ENCODE measurements at places on chromosomes 3 and 15.

GRCh38 chr15:66040211-66040892 is 171.1 kb downstream of the RAB11A start:
- no peak for DNase-seq

DNA sequence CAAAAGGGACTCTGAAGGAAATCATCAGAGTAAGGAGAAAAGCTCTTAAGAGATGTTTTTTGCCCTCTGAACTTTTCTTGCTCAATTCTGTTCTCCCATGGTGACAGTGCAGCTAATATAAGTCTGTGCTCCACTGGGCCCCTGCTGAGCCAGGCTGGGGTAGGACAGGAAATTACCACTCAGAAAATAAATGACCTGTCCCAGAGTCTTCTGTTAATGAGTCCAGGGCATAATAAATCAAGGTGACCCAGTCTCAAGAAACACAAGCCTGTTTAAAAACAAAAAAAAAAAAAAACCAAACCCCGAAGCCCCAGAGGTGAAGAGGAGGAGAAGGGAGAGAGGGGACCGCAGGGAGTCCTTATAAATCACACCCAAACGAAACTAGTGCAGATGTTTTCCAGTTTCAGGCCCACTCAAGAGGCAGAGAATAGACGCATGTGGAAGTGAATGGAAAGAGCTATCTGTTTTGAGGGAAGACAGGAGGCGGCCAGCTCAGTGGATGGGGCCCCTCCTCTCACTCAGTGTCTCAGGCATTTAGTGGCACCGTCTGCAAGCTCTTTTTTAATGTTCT is 59.8 kb upstream of the BOC start:
- DNase-seq = no peak

- no peak for DNase-seq
Observed at GRCh38 chr3:52401021-52401420, 43.9 kb downstream of the SEMA3G start.

DNA sequence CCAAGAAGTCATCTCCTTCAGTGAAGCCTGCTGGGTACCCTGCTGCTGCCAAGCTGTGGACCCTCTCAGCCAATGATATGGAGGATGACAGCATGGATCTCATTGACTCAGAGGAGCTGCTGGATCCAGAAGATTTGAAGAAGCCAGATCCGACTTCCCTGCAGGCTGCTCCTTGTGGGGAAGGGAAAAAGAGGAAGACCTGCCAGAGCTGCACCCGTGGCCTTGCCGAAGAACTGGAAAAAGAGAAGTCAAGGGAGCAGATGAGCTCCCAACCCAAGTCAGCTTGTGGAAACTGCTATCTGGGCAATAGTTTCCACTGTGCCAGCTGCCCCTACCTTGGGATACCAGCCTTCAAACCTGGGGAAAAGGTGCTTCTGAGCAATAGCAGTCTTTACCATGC is 13.7 kb upstream of the ANP32A start:
- DNase-seq = no peak

GRCh38 chr3:98048586-98048985 is 13.5 kb upstream of the GABRR3 start:
- DNase-seq = no peak

DNA sequence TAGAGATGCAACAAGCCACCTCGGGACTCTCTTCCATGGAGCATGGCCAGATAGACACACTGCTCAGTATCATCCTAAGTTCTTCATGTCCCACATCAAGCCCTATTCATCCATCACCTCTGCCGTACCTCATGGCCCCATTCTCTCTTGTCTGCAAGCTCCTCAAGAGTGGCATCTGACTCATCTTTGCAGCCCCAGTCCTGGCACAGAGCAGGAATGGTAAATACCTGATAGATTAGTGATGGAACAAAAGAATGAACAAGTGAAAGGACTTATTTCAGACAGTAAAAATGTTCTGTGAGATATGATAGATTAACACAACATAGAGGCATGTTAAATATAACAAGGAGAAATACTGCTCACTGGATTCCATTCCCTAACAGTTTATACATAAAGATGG is 176.4 kb downstream of the ISL2 start:
- no peak for DNase-seq

- DNase-seq = no peak
Observed at GRCh38 chr3:176757429-176757828, 439.9 kb downstream of the TBL1XR1 start.

DNA sequence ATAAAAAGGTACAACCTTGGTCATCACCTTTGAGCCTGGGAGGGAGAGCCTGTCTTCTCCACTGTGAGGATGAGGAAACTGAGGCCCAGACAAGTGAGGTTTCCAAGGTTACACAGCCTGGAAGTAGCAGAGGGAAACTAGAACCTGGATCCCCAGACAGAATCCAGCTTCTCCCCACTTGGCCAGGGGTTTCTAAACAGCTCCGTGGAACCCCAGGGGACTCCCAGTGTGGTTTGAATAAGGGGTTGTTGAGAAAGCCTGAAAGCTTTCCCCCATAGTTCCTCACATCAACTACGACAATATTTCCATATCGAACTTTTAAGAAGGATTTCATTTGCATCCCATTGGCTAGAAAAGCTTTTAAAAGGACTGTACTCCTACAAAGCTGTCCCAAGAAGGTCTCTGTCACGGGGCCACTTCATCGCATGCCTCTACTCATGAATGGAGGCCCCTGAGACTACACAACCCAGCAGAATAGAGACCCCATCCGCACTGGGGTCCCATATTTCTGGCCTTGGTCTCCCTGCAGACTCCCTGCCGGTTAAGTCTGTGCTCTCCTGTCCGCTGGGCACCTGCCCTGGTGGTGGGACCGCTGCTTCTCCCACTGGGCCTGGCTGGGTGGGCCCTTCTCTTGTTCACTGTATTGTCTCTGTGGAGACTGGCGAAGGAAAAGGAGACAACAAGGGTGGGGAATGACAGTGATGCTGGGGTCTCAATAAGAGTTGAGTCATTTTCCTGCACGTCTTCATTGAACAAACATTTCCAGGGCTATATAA is 178.5 kb downstream of the SMAD6 start:
- no peak for DNase-seq

- DNase-seq = no peak
Observed at GRCh38 chr15:101444807-101445508, 44.5 kb downstream of the PCSK6 start.

DNA sequence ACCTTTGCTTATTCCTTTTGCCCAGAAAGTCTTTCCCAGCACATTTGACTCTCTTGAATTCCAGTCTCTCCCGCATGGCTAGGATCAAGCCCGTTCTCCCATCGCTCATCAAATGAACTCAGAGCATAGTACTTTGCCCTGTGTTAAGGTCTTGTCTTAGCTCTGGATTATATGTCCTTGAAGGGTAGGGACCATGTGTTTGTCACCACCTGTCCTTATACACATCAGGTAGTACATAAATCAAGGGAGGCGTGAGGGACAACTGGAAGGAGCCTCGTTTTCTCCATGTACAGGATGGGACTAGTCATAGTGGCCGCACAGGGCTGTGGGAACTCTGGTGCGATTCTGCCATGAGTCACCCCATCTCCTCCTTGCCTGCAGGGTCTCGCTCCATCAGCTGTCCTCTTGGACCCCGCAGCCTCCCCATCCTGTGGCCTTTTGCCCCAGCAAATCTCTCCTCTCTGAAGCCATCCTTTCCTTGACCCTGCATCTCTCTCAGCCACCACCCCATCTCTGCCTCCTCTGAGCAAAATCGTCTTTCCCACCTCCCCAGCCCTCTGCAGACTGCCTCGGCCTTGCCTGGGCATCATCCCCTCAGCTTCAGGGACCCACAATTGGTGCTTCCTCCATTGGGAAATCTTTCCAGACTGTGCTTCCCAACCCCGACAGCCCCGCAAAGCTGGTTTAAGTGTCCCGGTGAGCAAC is 33.4 kb upstream of the RAB6B start:
- no peak for DNase-seq

DNA sequence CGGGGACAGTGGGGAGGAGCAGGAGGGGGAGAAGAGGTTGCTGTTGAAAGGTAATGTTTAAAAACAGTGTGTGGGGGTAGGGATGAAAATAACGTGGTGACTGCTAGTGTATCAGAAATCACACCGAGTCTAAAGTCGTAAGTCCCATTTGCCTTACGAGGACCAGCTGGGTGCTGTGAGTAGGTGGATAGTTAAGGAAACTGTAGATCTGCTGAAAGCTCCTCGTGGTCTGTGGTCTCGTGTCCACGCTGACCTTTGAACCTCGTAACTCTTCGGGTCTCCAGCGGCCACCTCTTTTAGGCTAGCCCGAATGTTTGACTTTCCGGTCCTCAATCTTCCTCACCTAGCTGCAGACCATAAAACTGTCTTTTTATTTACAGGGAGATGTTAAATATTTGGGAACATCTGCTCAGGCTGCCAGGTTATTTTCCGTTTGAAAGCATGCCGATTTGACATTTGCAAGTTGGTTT is 29.3 kb upstream of the ST3GAL6 start:
- no peak for DNase-seq

DNA sequence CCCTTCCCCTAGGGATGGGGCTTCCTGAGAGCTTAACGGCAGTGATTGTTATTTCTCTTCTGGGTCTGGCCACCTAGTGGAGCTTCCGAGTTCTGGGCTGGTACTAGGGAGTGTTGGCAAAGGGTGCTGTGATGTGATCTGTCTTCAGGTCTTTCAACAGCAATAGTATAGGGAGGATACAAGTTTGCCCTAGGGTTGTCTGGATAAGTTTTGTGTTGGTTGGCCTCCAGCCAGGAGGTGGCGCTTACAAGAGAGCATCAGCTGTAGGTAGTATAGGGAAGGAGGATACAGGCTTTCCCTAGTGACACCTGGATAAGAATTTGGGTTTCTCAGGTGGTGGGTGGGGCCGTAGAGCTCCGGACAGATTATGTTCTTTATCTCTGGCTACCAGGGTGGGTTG is 19.2 kb upstream of the CPOX start:
- DNase-seq = no peak

DNA sequence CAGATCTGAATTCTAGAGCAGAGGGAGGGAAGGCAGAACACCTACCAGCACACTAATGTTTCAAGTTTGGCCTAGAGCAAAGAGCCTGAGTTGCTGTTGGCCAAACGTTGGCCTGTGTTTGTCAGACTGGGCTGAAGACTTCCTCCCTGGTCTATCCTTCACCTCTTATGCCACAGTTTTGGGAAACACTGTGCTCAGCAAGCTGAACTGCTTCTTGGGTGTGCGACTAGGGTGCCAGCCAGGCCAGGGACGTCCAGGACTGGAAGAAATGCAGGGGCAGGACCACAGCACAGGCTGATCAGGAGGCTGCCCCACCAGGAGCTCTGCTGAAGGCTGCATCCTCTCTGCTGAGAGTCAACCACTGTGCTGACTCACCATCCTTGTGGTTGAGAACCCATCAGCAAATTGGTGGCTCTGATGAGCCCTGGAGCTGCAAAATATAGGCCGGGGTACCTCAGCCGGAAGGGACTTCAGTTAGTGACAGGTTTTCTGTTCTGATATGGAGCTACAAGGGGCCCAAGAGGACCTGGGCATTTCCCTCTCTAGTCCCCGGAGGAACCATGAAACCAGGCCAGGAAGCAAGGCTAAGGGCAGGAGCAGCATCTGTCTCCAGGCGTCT is 131.6 kb upstream of the RASGRP1 start:
- DNase-seq = no peak

DNA sequence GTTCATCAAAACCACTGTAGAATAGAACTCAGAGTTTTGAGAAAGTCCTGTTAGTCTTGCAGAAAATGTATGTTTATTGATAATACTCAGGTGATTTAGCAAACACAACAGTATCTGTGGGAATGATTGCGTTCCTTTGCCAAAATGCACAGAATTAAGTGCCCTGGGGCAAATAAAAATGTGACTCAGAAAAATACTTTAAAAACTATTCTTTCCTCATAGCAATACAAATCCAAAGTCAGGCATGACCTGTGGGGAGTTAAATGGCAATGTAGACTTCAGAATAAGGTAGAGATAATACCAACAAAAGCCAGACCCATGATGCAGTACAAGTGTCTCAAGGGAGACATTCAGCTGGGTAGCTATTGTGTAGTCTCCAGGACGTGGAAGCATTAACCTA is 72.3 kb upstream of the SNTN start:
- DNase-seq = no peak

DNA sequence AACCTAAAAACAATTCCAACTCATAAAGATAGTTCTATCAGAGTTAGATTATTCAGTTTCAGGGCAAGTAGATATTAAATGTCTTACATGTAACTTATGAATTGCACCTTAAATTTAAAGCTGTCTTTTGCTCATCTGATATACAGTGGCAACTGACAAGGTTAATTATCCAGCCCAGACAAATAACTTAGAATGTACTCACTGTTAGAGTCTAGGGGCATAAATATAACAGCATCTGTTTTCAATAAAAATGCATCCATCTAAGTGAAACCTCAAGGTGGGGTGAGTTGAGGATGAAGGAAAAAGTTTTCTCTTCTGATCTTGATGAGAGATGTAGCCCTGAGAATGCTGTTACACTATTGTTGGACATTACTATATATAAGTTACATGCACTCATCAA is 112.6 kb downstream of the FBN1 start:
- DNase-seq = no peak

GRCh38 chr3:186368176-186368575 is 6.1 kb upstream of the DGKG start:
- DNase-seq = no peak

GRCh38 chr15:64187396-64188191 is 24.8 kb upstream of the PPIB start:
- DNase-seq = no peak

GRCh38 chr15:74792227-74793016 is 10.5 kb downstream of the CSK start:
- no peak for DNase-seq

DNA sequence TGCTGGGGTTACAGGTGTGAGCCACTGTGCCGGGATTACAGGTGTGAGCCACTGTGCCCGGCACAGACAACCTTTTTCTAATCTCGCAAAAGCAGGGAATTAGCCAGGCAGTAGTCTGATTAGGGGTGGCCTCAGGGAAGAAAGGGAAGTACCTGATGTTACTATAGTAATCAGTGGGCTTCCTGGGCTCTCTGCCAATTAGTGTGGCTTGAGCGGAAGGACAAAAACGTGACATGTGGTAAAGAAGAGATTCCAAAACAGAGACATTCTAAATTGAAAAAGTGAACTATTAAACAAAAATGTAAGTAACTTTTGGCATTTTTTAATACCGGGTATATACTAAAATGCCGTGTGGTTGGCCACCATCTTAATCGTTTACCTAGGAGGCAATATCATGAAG is 48.1 kb downstream of the CFAP20DC start:
- no peak for DNase-seq

GRCh38 chr3:143331350-143331749 is 211.8 kb downstream of the CHST2 start:
- DNase-seq = peak; percentile 92

DNA sequence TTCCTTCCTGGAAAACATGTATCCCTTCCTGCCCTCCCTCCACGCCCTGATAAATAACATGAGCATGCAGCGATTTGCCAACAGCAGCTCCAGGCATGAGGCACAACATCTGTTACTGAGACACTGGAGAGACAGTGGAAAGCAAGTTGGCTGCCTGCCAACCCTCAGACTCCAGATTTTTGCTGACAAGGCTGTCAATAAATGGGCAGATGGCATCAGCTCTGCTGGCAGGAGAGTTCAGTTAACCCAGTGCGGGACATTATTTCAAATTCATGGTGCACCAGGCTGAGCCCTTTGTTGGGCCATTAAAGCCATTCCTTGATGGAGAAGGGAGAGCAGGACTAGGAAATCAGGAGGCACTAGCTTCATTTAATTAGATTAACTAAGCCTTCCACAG is 293.3 kb downstream of the MEX3B start:
- DNase-seq = peak; percentile 99

GRCh38 chr3:185843126-185843525 is 18.3 kb upstream of the IGF2BP2 start:
- DNase-seq = no peak
